ENCODE measurements at places on chromosomes 1 and 21. TPM values are rescaled to one million over a fixed set of nuclear protein-coding genes. Genes with fewer than 3 reads are reported as not detected.

The HUNK gene
- polyA plus RNA-seq, result 1.3 TPM

The CLDN19 gene
- polyA plus RNA-seq, result not detected

The GABRD gene
- polyA plus RNA-seq, result 0.28 TPM

The HPDL gene
- polyA plus RNA-seq, result 0.22 TPM

The SPRR5 gene
- not detected for polyA plus RNA-seq

The IFNLR1 gene
- not detected for polyA plus RNA-seq

The HSF2BP gene
- 0.09 TPM for polyA plus RNA-seq

The POU2F1 gene
- polyA plus RNA-seq, result 1.8 TPM

The CNTN2 gene
- 0.34 TPM for polyA plus RNA-seq

The NIBAN1 gene
- polyA plus RNA-seq, result 5.9 TPM

The LY9 gene
- polyA plus RNA-seq, result 0.44 TPM

The USH2A gene
- not detected for polyA plus RNA-seq

The DNASE2B gene
- polyA plus RNA-seq, result 0.07 TPM

The MYOC gene
- polyA plus RNA-seq, result 8.1 TPM

The PPIAL4G gene
- polyA plus RNA-seq, result not detected

The ATP1A4 gene
- 0.54 TPM for polyA plus RNA-seq

The KRTAP12-2 gene
- polyA plus RNA-seq, result 0.79 TPM

The ALPL gene
- 2.8 TPM for polyA plus RNA-seq

The GPR37L1 gene
- polyA plus RNA-seq, result not detected

The VTCN1 gene
- polyA plus RNA-seq, result not detected

The KRTAP25-1 gene
- not detected for polyA plus RNA-seq

The VHLL gene
- polyA plus RNA-seq, result not detected

The DYRK3 gene
- polyA plus RNA-seq, result 2.2 TPM

The TMEM269 gene
- polyA plus RNA-seq, result not detected

The TMIGD3 gene
- 11.2 TPM for polyA plus RNA-seq

The IGSF3 gene
- polyA plus RNA-seq, result 1.9 TPM

The CA14 gene
- polyA plus RNA-seq, result not detected

The RGS5 gene
- 52.3 TPM for polyA plus RNA-seq

The CD2 gene
- polyA plus RNA-seq, result 1.2 TPM

The RERE gene
- 39.6 TPM for polyA plus RNA-seq

The ADAMTSL4 gene
- polyA plus RNA-seq, result 12.1 TPM

The OR2L8 gene
- polyA plus RNA-seq, result not detected

The SPATA17 gene
- 0.21 TPM for polyA plus RNA-seq

The CD244 gene
- polyA plus RNA-seq, result 0.48 TPM

The GBP3 gene
- polyA plus RNA-seq, result 12.9 TPM

The ITLN2 gene
- polyA plus RNA-seq, result 0.37 TPM

The BRINP2 gene
- not detected for polyA plus RNA-seq

The IFNAR1 gene
- polyA plus RNA-seq, result 18.3 TPM

The FMO5 gene
- polyA plus RNA-seq, result 5.3 TPM

The PRAMEF12 gene
- not detected for polyA plus RNA-seq

The NTPCR gene
- polyA plus RNA-seq, result 30.7 TPM

The COL8A2 gene
- polyA plus RNA-seq, result 0.18 TPM

The ELF3 gene
- polyA plus RNA-seq, result 222 TPM
